ENCODE measurements at places on chromosomes 7 and 10. TPM values are rescaled to one million over a fixed set of nuclear protein-coding genes. Genes with fewer than 3 reads are reported as not detected.
A peak's percentile ranks its signal among the peaks of the same experiment; 100 is the strongest.

DNA sequence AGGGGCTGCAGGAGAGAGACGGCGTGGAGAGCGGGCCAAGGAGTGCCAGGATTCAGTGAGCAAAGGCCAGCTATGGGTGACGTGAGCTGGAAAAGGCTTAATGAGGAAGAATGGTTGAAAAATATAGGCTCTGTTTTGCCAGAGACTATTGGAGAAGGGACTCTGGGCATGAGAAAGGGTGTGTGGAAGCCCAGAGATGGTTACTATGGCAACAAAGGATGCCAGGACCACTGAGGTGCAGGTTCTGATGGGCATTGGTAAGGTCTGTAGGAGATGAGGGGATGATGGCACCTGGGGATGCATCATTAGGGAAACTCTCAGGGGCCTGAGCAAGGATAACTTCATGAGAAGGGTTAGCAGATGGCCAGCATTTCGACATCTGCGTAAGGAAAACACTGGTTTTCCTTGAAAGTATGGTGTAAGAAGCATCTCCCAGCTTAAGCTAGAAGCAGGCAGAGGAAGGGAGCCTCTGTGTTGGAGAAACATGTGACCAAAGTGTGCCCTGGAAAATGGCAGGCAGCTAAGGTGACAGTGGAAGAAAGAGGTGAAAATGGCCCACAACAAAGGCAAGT, 21.6 kb upstream of the FAM180A start:
- DNase-seq: no peak

GRCh38 chr7:35596061-35596460, 98.9 kb downstream of the HERPUD2 start:
- DNase-seq: peak; percentile 14

Gene PPP1R17
- not detected for total RNA-seq

- DNase-seq: no peak
Observed at GRCh38 chr10:86286236-86287109, 80.1 kb downstream of the GRID1 start.

DNA sequence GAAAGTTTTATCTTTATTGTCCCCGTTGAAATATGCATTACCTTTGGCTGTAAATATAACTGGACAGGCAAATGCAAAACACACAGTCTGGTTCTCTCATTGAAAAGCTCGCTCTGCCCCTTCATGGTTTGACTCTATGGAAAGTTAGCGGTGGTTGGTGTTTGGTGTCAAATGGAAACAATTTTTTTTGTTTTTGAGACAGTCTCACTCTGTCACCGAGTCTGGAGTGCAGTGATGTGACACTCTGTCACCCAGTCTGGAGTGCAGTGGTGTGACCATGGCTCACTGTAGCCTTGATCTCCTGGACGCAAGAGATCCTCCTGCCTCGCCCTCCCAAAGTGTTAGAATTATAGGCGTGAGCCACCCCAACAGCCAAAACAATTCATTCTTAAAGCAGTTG, 149.7 kb downstream of the LRRC4 start:
- DNase-seq: no peak

All from astrocyte (in vitro differentiated cells and primary cell).